Right cardiac atrium (tissue), 5 donors: ENCODE measurements at places on chromosomes 1 and 21. TPM values are rescaled to one million over a fixed set of nuclear protein-coding genes. Genes with fewer than 3 reads are reported as not detected.

Gene SNIP1
- 8.8 TPM for total RNA-seq

GRCh38 chr1:8351693-8352470, 34.0 kb downstream of the SLC45A1 start:
- DNase-seq: peak; percentile 65

DNA sequence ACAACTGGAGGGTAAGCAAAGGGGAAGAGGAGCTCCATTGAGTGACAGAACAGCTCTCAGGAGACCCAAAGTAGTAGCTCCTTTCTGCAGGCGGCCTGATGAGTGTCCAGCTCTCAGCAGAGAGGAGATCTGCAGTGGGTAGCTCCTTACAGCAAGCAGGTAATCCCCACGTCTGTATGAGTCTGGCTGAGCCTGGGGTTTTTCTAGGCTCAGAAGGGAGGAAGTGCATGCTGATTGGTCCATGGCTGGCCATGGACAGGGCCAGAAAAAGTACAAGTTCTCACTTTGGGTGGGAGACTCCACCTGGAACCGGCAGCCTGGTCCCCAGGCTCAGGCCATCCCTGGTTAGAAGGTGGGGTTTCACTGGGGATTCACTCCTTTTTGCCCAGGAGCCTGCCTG, 50.9 kb upstream of the SCYL3 start:
- DNase-seq: no peak

Gene FAF1
- 74.7 TPM for total RNA-seq

GRCh38 chr21:34031835-34032370, 41.5 kb upstream of the MRPS6 start:
- DNase-seq: no peak

Gene FCRL6
- total RNA-seq: not detected

GRCh38 chr1:172838680-172839313, 179.9 kb downstream of the FASLG start:
- no peak for DNase-seq

- no peak for DNase-seq
Observed at GRCh38 chr1:193569096-193569982, 382.9 kb upstream of the B3GALT2 start.

Gene MMEL1
- total RNA-seq: 0.94 TPM

DNA sequence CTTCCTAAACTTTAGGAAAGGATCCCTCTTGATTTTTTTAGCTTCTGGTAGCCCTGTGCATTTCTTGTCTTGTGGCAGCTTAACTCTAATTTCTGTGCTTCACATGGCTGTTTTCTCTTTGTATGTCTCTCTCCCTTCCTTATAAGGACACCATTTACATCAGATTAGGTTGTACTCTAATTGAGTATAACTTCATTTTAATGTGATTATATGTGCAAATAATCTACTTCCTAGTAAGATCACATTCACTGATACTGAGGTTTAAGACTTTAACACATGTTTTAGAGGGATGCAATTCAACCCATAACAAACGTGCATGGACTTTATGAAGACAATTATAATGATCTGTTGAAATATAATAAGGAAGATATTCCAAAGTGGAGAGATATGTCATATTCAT, 46.7 kb downstream of the RGS4 start:
- DNase-seq: no peak

- DNase-seq: peak; percentile 45
Observed at GRCh38 chr1:192810253-192810880, 1.5 kb downstream of the RGS2 start.

DNA sequence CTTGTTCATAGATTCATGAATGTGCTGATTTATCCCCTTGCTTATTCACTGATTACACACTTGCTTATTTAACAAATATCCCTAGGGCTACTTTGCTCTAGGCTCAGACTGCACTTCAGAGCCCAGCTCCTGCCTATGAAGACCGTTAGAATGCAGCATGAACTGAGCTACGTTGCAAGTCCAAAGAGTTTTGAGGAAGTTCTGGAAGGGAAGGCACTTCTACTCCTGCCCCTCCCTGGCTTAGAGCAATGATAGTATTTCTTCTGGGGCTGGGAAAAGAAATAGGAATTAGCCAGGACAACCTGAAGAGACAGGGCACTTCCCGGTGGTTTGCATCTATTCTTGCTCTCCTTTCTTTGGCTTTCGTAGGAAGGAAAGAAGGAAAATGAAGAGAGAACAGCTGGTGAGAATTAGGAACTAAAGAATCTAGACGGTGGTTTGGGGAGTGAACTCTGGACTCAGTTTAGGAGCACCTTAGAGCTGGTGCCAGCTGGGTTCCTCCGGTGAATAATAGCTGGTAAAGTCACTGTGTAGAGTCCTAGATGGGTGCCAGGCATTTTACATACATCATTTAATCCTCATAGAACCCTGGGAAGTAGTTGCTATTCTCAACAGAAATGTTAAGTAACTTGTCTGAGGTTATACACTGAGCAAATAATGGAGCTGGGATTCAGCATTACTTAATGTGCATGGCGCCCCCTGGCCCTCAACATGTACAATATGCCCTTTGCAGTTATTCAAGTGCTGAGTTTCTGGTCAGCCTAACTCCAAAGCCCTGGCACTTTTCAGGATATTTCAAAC, 65.9 kb downstream of the NDUFS5 start:
- DNase-seq: peak; percentile 78

Gene GJA5
- total RNA-seq: 63.1 TPM

Gene ZBTB8B
- total RNA-seq: not detected
